Activated CD4-positive, alpha-beta T cell treated with anti-CD3 and anti-CD28 coated beads, Interleukin-2, amount 10 ng/mL, durations not matched to agents 7 days and 5 days (primary cell): ENCODE measurements at places on chromosomes 3 and 15. TPM values are rescaled to one million over a fixed set of nuclear protein-coding genes. Genes with fewer than 3 reads are reported as not detected.

DNA sequence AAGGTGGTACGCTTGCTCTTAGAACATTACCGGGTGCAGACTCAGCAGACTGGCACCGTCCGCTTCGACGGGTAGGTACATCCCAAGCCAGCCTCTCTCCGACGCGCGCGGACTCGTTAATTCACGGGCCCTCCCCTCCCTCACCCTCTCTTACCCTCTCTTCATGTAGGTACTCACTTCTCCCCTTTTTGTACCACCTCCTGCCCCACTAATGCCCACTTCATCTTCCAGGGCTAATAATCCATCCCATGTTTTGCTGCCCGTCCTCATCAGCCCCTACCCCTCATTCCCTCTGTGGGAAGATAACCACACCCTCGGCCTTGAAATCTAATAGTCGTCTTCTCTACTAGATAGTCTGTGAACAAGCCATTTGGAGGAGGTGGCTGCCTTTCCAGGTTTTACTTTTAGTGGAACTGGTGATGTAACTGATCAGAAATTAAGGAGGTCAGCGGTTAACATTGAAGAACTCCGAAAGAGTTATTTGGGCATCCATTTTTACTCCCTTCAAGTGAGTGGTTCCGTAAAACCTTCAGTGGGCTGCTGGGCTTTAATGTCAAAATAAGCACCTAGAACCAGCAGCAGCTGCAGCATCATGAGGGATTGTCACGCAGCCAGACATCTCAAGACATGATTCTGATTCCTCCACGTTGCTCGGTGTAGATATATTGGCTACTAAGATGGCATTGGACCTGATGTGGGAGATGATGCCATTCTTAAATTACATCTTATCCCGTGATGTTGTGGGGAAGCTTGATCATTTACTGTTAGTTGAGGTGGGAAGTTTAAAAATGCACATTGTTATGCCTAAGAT, 1.3 kb downstream of the FEM1B start:
- H3K27ac ChIP-seq: peak overlapping the region; percentile 98
- peaks cover 25% of the 10 kb centered on the region for H3K36me3 ChIP-seq
- H3K4me1 ChIP-seq: peaks cover 50% of the 10 kb centered on the region

SLC2A2 gene
- not detected for total RNA-seq

POPDC2 gene
- total RNA-seq: 1.7 TPM

DPH6 gene
- 8.8 TPM for total RNA-seq
